ENCODE measurements at places on chromosomes 7 and 10. TPM values are rescaled to one million over a fixed set of nuclear protein-coding genes. Genes with fewer than 3 reads are reported as not detected.

DNA sequence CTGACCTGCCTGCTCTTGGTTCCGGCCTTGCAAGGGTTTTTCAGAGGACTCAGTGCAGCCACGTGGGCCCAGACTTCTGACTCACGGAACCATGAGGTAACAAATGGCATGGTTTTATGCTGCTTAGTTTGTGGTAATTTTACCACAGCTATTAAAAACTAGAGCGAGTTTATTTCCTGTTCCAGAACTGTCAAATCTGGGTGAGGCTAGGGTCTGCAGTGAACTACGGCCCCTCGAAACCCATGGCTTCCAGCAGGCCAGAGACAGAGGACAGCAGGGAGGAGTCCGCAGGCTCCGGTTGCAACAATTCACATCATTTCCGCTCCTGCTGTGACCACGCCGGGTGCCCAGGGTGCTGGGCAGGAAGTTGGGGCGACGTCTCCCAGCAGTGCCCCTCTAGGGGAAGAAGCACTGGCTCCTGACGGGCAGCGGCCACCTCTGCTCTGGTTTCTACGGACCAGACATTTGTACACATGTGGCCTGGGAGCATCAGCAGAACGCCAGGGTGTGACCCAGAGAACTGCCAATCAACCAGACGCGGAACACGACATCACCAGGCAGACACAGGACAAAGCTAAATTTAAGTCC lies 74.8 kb downstream of the ADARB2 start:
- DNase-seq, result no peak

GRCh38 chr7:24601600-24601999 lies 28.3 kb downstream of the PALS2 start:
- DNase-seq, result no peak

DNA sequence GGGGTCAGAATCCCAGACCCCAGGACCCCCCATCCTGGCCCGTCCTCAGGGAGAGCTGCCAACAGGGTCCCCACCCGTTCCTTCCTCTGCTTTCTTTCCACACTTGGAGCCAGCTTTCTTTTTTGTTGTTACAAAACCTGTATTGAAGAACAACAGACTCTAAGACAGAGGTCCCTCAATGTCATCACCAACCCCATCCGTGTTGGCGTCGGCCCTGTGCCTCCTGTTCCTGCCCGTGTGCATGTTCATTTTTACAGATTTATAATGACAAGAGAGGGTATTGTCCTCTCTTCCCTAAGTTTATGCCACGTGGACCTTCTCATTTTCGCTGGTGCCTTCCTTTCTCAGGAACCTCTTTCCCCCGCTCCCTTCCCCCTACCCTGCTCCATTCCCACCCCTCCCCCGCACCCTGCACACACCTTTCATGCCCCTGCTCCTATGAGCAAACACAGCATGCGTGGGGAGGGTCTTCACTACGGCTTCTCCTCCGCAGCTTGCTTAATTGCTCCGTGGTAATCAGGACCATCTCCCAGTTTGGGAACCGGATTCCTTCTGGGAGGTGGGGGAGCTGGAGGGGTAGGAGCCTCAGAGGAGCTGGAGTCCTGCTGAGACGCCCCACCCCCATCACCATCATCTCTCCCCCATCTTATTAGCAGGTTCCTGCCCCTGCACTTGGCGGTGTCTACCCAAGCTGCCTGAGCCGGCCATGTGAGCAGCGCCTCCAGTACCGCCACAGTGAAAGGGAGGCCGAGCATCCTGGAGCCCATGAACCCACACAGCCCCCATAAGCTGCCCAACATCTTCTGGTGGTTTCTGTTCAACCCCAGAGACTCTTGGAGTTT lies 88.0 kb upstream of the INSIG1 start:
- DNase-seq, result no peak

Gene TUBB8
- not detected for total RNA-seq
